Stimulated activated CD8-positive, alpha-beta memory T cell treated with anti-CD3 and anti-CD28 coated beads, Interleukin-4, amount 100 ng/mL, for 48 hours (primary cell): ENCODE measurements at places on chromosomes 1 and 21.

DNA sequence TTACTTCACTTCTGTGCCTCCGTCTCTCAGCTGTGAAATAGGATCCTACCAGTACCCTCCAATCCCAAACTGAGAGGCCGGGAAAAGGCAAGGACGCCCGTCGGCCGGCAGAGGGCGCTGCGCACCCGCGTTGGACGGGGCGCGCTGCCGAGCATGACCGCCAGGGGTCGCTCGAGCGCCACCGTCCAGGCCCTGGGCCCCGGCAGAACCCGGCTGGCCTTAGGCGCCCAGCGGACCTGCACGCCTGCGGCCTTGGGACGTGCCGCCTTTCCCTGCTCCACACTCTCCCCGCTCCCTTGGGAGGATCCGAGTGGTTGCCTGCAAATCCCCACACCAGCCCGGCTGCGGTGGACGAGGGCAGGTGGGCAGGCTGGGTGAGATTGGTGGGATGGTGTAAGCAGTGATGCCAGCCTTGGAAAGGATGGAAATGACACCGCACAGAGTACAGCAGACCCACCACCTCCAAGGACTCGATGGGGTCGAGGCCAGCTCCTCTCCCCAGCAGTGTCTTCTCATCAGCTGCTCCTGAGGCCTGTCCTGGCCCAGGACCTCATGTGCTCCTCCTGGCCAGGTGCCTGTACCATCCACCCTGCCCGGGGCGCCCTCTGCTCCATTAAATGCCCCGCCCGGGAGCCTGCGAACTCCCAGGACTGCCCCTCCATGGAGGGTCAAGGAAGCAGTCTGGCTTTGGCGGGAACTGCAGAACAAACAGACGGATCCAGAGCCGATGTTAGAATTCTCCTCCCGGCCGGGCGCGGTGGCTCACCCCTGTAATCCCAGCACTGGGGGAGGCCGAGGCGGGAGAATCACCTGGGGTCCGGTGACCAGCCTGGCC, 47.4 kb upstream of the LBR start:
- peak; percentile 77 for DNase-seq

DNA sequence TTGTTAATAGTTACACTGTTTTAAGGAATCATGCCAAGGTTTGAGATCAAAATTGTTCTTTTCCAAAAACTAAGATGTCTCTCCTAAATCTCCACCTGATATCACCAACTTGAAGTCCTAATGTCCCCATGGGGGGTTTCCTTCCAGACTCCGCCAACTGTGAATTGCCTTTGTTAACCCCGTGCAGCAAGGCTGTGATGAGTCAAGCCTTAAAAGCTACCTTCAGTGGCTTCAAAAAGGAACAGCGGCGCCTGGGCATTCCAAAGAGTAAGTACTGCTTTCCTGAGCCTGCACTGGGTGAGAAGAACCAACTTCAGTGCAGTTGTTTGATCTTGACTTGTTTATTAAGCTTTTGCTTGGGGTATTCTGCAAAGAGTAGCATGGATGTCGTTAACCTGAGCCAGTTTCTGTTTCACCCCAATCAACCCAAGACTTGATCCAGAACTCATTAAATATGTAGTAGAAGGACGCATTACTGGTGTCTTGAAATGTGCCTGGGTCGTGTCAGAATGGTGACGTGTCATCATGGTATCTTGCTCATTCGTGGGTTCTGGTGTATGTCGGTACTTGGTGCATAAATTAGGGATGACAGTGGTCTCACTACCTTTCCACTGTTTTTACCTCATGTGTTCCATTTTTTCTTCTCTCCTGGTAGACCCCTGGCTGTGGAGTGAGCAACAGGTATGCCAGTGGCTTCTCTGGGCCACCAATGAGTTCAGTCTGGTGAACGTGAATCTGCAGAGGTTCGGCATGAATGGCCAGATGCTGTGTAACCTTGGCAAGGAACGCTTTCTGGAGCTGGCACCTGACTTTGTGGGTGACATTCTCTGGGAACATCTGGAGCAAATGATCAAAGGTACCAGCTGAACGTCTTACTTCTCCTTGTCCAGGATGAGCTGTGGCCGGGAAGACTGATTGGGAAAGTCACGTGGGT, 8.7 kb downstream of the ETS2 start:
- no peak for DNase-seq

DNA sequence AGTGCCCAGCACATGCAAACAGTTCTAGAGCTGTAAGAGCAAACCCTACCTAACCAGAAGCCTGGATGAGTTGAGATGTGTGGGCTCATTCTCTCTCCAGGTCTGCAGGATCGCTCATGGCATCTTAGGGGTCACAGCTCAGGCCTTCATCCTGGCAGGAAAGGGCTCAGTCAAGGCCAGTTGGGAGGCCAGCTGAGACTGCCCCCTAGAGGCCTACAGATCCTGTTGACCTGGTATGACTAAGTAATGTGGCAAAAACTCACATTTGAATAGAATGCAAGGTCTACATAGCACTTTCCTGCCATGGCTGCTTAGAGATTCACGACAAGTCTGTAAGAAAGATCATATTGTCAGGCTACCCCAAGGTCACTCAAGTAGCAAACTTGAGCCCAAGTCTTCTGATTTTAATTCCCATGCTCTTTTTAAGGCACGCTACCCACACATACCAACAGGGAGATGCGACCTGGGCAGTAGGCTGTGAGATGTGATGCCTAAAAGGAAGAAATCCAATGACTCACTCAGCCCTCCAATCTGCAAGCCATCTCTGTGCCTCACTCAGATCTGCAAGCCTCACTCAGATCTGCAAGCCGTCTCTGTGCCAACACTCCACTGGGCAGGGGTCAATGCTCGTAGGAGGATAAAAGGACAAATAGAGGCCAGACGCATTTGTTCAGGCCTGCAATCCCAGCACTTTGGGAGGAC, 5.1 kb upstream of the CAPN8 start:
- no peak for DNase-seq

DNA sequence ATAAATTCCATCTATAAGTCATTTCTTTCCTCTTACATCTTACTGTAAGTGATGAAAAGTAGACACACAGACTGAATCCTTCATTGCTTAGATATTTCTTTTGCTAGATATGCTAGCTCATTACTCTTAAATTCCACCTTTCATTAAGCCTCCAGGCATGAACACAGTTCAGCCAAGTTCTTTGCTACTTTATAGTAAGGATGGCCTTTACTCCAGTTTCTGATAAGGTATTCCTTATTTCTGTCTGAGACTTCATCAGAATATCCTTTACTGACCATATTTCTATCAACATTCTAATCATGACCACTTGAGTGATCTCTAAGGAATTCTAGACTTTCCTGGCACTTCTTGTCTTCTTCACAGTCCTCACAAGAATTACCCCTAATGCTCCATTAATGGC, 191.7 kb upstream of the KCTD3 start:
- no peak for DNase-seq

DNA sequence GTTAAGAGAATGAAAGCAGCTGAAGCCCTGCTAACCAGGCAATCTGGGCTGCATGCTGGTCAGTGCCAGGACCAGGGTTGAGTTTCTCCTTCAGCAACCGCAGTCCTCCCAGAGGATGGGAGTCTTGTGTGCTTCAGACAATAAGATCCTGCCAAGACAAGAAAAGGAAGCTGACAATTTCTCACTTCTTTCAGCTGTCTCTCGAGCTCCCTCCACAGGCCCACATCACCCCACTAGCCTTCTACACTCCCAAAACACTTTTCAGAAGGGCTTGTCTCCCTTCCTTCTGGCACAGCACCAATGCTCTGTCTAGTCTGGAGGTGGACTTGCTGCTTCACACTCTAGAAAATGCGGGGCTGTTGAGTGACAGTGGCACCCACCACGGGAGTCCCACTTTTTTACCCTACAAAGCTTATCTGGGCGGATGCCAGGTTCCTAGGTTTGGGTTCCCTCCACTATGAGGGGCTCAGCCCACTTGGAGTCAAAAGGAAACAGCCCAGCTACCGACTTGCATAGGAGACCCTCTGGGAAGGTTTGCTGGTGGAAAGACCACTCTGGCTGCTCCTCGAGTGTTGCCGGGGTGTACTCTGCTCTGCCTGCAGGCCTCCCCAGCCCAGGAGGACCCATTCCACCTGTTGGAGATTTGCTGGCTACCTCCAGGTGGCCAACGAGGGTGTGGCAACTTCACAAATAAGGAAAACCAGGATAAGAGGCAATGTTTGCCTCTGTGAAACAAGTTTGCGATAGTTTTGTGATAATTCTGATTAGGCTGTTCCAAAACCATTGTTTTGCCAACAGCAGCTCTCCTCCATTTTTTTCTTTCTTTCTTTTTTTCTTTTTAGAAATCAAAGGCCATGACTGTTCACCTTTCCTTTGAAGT, 68.9 kb downstream of the TENT5C start:
- no peak for DNase-seq

GRCh38 chr1:108643492-108644335, 17.2 kb downstream of the HENMT1 start:
- DNase-seq, result peak; percentile 46

- DNase-seq, result no peak
Observed at GRCh38 chr1:77288275-77288674, 6.5 kb downstream of the AK5 start.

DNA sequence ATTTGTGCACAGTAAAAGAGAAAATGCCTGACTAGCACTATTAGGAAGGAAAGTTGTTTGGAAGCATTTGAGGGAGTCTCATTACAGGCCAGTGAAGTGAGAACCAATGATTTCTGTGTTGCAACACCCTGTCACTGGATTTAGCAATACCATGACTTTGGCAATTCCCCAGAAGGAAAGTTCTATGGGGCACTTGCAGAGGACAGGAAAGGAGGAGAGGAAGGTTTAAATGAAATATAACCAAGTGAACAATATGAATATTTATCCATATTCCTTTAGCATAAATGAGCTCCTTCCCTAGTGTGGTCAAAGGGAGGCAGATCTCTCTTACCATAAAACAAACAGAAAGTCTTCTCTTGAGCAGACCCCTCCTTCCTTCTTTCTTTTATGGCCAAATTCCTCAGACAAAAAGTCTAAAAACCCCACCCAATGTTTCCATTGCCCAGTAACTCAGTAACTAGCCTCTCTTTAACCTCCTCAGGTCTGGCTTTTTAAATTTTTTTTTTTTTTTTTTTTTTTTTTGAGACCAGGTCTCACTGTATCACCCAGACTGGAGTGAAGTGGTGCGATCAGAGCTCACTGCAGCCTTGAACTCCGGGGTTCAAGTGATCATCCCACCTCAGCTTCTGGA, 5.5 kb downstream of the TLR5 start:
- no peak for DNase-seq

GRCh38 chr1:13494025-13494424, 19.8 kb downstream of the LRRC38 start:
- peak; percentile 27 for DNase-seq

- DNase-seq, result no peak
Observed at GRCh38 chr1:228837032-228837431, 101.8 kb downstream of the RHOU start.

GRCh38 chr1:93681101-93681988, at the start of gene BCAR3:
TSS of gene BCAR3 (minus strand) at chr1:93681837. CDS start at chr1:93674930, 6,907 bp downstream.
- DNase-seq, result peak; percentile 61

GRCh38 chr1:94579876-94580294, 38.3 kb upstream of the F3 start:
- DNase-seq, result no peak

GRCh38 chr1:152186556-152187285, 27.7 kb upstream of the RPTN start:
- no peak for DNase-seq

GRCh38 chr1:226047495-226047894, 15.0 kb upstream of the H3-3A start:
- no peak for DNase-seq

GRCh38 chr1:85316321-85316720, 39.9 kb upstream of the BCL10 start:
- DNase-seq, result no peak

- DNase-seq, result no peak
Observed at GRCh38 chr1:207014728-207015127, 17.8 kb downstream of the C1orf116 start.

DNA sequence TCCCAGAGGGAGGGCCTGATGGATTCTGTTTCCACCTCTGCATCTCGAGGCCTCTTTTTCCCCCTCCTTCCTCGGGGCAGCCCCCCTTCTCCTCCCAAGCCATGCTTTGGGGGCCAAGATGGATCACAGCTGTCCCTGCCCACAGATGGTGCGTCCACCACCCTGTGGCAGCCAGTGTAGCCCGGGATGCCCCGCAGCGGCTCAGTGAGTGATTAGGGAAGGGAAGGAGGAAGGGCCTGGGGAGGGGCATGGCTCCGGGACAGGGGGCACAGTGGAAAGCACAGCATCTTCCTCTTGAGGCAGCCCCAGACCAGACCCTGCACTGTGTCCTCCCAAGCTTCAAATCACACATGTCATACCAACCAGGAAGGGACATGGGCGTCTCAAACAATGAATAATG, 622.4 kb downstream of the MATN1 start:
- DNase-seq, result no peak

GRCh38 chr1:98906361-98906760, 98.3 kb downstream of the PLPPR5 start:
- no peak for DNase-seq

GRCh38 chr1:161206411-161207140, 4.4 kb downstream of the NDUFS2 start:
- DNase-seq, result no peak

DNA sequence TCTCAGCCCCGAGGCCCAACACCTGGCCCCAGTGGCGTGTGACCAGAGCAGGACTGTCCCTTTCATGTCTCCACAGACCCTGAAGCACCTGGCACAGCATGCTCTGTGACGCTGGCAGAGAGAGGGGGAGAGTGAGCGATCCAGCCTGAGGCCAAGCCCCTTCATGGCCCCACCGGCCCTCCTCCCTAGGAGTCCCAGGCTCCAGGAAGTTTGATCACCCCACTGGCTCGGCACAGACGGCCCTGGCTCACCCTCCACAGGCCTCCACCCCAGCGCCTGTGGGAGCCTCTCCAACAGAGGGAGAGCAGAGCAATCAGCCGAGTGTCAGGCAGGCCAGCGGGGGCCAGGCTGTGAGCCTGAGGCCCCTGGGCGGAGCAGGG, 11.0 kb downstream of the SH3BGRL3 start:
- DNase-seq, result no peak

GRCh38 chr1:44119525-44119924, 904 bp downstream of the KLF17 start:
- no peak for DNase-seq

- DNase-seq, result peak; percentile 14
Observed at GRCh38 chr1:53589043-53589887, 130.1 kb downstream of the DMRTB1 start.

DNA sequence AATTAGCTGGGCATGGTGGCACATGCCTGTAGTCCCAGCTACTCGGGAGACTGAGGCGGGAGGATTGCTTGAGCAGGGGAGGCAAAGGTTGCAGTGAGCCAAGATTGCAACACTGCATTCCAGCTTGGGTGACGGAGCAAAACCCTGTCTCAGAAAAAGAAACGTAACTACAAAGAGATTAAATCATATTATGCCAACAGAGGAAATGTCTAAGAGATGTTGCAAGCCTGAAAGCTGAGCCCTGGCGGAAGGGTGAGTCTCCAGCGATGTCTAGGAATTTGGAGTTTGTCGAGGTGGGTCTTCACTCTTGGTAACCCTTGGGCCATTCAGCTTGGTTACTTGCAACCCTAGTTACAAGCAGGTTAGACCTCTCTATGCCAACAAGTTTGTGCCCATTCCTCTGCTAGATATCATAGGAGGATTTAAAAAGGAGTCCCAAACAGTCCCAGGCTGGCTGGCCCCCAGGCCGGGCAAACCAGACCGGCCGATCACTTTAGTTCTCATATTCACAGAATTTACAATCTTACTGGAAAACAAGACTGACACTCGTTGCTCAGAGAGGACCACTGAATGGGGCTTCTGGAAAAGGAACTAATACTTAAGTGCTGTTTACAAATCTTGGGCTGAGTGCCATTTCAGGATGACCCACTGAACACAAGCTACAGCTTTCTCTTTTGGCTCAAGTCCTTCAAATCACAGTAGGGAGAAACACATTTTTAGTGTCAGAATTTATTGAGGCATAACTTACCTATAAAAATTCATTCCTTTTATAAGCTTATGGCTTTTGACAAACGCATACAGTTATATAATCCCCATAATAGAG, 27.1 kb downstream of the SLC30A1 start:
- no peak for DNase-seq
